ENCODE measurements at places on chromosomes 16 and 17.
A peak's percentile ranks its signal among the peaks of the same experiment; 100 is the strongest.

DNA sequence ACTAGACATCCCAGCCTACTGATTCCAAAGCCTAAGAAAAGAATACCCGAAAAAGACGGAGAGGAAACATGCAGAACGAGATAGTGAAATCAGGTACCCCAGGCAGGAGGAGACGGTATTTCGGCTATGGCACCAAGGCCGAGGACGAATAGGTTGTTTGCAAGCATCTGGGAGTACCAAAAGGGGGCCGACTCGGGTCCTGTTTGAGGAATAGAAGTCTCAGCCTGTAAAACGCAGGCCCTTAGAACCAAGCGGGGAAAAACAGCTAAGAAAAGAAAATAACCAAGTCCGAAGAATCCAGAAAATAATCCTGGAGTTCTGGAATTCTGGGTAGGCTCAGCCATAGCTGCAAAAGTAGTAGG, 537 bp downstream of the SLC35B1 start:
- H3K36me3 ChIP-seq, result peaks cover 29% of the 10 kb centered on the region
- peak overlapping the region; percentile 80 for H3K4me3 ChIP-seq
- peak overlapping the region; percentile 70 for H3K27ac ChIP-seq
- no peak for DNase-seq
- H3K27me3 ChIP-seq, result no peaks in the 10 kb centered on the region

GRCh38 chr17:7029659-7030058, 6.2 kb upstream of the SLC16A13 start:
- no peaks in the 10 kb centered on the region for H3K36me3 ChIP-seq
- no peaks in the 10 kb centered on the region for H3K4me1 ChIP-seq
- H3K4me3 ChIP-seq, result no peak overlapping the region
- no peak overlapping the region for H3K27ac ChIP-seq

DNA sequence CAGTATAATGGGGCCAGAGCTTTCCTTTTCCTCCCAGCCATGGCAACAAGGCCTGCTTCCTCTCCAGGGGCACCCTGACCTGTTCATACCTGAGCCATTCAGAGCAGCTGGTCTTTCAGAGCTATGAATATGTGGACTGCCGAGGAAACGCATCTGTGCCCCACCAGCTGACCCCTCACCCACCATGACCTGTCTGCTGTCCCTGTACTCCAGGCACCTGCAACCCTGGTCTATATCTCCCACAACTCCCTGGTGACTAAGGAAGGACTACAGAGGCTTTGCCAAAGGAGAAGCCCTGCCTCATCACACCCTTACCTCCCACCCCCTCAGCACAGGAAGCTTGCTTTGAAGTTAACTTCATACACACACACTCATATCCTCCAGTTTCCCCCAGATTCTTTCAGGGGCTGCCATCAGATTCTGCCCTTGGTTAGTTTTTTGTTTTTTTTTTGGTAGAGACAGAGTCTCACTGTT, 6.0 kb downstream of the TMEM106A start:
- DNase-seq, result no peak
- H3K36me3 ChIP-seq, result peaks cover 39% of the 10 kb centered on the region
- H3K27ac ChIP-seq, result no peak overlapping the region

- DNase-seq, result no peak
- peak overlapping the region; percentile 59 for H3K27ac ChIP-seq
- H3K36me3 ChIP-seq, result no peaks in the 10 kb centered on the region
- H3K27me3 ChIP-seq, result no peaks in the 10 kb centered on the region
- H3K4me3 ChIP-seq, result peak overlapping the region; percentile 66
- peaks cover 14% of the 10 kb centered on the region for H3K4me1 ChIP-seq
Measured at GRCh38 chr17:18039535-18040260, 490 bp downstream of the GID4 start.

DNA sequence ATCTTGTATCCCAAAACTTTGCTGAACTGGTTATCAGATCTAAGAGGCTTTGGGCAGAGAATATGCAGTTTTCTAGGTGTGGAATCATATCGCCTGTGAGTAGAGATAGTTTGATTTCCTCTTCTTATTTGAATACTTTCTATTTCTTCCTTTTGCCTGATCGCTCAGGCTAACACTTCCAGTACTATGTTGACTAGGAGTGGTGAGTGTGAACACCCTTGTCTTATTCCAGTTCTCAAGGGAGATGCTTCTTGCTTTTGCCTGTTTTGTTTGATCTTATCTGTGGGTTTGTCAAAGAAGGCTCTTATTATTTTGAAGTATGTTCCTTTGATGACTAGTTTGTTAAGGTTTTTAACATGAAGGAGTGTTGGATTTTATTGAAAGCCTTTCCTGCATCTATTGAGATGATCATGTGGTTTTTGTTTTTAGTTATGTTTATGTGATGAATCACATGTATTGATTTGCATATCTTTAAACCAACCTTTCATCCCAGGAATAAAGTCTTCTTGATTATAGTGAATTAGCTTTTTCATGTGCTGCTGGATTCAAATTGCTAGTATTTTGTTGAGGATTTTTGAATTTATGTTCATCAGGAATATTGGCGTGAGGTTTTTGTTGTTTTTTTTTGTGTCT, 17.0 kb upstream of the CCL13 start:
- H3K36me3 ChIP-seq, result no peaks in the 10 kb centered on the region
- DNase-seq, result no peak
- no peak overlapping the region for H3K4me3 ChIP-seq
- no peak overlapping the region for H3K27ac ChIP-seq
- no peaks in the 10 kb centered on the region for H3K4me1 ChIP-seq

DNA sequence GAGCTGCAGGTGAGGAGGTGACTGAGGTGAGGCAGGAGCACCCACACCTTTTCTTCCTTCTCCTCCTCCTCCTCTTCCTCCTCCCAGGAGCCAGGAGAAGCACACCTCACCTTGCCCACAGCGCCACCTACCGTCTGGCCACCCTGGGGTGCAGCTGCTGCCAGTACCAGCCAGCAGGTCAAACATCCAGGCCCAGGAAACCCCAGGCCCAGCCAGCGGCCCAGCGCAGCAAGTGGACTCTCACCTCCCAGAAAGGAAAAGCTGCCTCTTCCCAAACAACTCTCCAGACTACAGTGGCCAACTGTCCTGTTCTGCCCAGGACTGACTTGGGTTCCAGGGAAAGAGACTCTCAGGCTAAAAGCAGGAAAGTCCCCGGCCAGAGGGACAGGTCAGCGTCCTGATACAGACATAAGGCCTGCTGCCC, 22.7 kb downstream of the PEMT start:
- peak; percentile 36 for DNase-seq
- no peak overlapping the region for H3K4me3 ChIP-seq
- no peaks in the 10 kb centered on the region for H3K27me3 ChIP-seq
- no peak overlapping the region for H3K27ac ChIP-seq
- peaks cover 2% of the 10 kb centered on the region for H3K4me1 ChIP-seq

GRCh38 chr16:2690852-2691251, 8.5 kb downstream of the KCTD5 start:
- no peak for DNase-seq
- H3K4me3 ChIP-seq, result no peak overlapping the region
- H3K36me3 ChIP-seq, result peaks cover 7% of the 10 kb centered on the region
- peaks cover 6% of the 10 kb centered on the region for H3K4me1 ChIP-seq
- H3K27ac ChIP-seq, result no peak overlapping the region

GRCh38 chr16:48053418-48053745, 102.4 kb downstream of the ABCC12 start:
- no peak overlapping the region for H3K27ac ChIP-seq
- H3K4me3 ChIP-seq, result no peak overlapping the region
- H3K36me3 ChIP-seq, result no peaks in the 10 kb centered on the region
- peaks cover 6% of the 10 kb centered on the region for H3K27me3 ChIP-seq

DNA sequence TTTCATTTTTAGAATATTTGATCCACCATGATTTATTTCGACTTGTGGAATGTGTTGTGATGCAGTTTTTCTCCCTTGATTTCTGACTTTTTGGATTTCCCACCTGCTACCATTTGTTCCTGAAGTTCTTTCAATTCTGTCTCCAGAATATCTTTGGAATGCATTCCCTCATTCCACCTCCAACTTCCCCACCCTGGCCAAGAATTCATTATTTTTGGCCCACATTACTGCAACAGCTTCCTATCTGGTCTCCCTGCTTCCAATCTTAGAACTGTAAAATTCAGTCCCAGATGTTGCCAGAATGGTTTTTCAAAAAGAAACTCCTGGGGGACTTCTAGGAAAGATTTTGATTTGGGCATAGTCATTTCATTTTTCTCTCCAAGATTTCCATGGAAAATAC, 182.3 kb upstream of the HS3ST4 start:
- no peak overlapping the region for H3K27ac ChIP-seq
- no peak overlapping the region for H3K4me3 ChIP-seq
- no peaks in the 10 kb centered on the region for H3K4me1 ChIP-seq
- H3K36me3 ChIP-seq, result no peaks in the 10 kb centered on the region
- no peak for DNase-seq
